Endodermal cell (in vitro differentiated cells): ENCODE measurements at places on chromosomes 6 and 20. TPM values are rescaled to one million over a fixed set of nuclear protein-coding genes. Genes with fewer than 3 reads are reported as not detected.

GRCh38 chr6:31727034-31727716 lies 1.9 kb downstream of the DDAH2 start:
- H3K36me3 ChIP-seq, result peaks cover 53% of the 10 kb centered on the region
- H3K27me3 ChIP-seq, result no peaks in the 10 kb centered on the region
- DNase-seq, result no peak
- no peaks in the 10 kb centered on the region for H3K4me1 ChIP-seq
- H3K27ac ChIP-seq, result no peak overlapping the region
- H3K4me3 ChIP-seq, result no peak overlapping the region

DNA sequence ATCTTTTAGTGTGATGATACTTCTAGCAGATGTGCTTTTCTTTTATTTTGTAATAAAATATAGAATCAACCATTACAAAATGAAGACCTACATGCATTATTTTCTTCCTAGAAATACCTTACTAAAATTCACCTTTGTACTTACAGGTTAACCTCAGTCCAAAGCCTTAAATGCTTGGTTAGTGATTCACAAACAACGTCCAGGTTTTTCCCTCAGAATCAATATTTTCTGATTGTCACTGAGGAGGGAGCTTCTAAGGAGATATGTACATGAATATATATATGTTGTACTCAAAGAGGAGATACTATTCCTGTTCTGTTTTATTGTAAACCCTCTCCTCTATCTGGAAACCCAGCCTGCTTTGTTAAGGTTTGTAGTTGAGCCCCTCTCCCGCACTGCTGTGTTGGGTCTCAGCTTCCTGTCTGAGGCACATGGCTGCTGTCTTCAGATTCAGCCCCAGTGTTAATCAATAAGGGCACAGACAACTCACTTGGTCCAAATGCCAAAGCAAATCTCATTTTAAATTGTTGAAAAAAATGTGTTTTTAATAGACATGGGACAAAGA lies 33.9 kb upstream of the HS3ST5 start:
- H3K27ac ChIP-seq, result no peak overlapping the region
- H3K4me1 ChIP-seq, result no peaks in the 10 kb centered on the region
- no peak overlapping the region for H3K4me3 ChIP-seq
- H3K27me3 ChIP-seq, result no peaks in the 10 kb centered on the region
- no peak for DNase-seq
- H3K36me3 ChIP-seq, result no peaks in the 10 kb centered on the region

The EYA4 gene
- 0.11 to 0.34 TPM in 2 of 3 replicates, not detected in the other for total RNA-seq

The GLP1R gene
- 0.15 and 0.25 TPM in 2 replicates for total RNA-seq

The BCAS1 gene
- not detected in 2 replicates for total RNA-seq

- H3K4me1 ChIP-seq, result no peaks in the 10 kb centered on the region
- H3K36me3 ChIP-seq, result no peaks in the 10 kb centered on the region
- H3K27me3 ChIP-seq, result no peaks in the 10 kb centered on the region
- no peak overlapping the region for H3K4me3 ChIP-seq
- H3K27ac ChIP-seq, result no peak overlapping the region
Measured at GRCh38 chr6:4272996-4273395, 137.6 kb upstream of the ECI2 start.

The TUBB2B gene
- 253 and 276 TPM in 2 replicates for total RNA-seq

The RNF114 gene
- total RNA-seq, result 52.5 to 59.7 TPM (median 58.3 TPM) in 3 replicates

DNA sequence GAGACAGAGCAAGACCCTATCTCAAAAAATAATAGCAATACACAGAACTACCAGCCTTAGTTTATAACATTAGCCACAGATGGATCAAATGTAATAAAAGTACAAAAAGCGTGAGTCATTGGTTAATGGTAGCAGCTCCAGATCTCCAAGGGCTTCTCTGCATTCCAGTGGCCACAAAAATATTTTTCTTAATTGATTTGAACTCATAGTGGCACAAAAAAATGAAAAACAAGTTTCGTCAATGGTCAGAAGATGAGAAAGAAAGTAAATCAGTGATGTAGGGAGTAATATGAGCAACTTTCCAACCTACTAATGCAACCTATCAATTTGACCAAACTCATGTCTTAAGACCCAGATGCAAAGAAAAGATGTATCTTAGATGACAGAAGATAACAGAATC lies 79.6 kb downstream of the CEP57L1 start:
- DNase-seq, result no peak
- no peak overlapping the region for H3K27ac ChIP-seq
- no peaks in the 10 kb centered on the region for H3K27me3 ChIP-seq
- no peaks in the 10 kb centered on the region for H3K36me3 ChIP-seq

- no peaks in the 10 kb centered on the region for H3K4me1 ChIP-seq
- no peak overlapping the region for H3K4me3 ChIP-seq
- DNase-seq, result no peak
- H3K27me3 ChIP-seq, result no peaks in the 10 kb centered on the region
- no peak overlapping the region for H3K27ac ChIP-seq
Measured at GRCh38 chr20:60424267-60424902, 466.2 kb downstream of the CDH26 start.

DNA sequence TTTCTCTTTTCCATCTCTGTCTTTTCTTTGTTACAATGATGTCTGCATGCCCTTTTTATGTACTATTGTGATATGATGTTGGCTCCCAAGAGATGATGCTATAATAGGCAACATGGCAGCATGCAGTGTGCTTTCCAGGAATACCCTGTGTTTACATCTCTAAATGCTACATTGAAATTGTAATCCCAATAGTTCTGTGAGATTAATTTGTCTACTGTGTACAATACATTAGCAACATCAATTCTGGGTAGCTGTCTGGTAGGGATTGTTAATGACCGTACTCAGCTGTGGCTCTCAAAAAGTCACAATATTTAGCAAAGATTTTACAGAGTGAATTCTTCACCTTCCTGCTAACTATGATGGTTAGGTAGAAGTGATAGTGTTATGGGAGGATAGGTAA lies 225.6 kb upstream of the MMS22L start:
- H3K27me3 ChIP-seq, result no peaks in the 10 kb centered on the region
- no peak overlapping the region for H3K27ac ChIP-seq
- no peak overlapping the region for H3K4me3 ChIP-seq

The MYCT1 gene
- 15.9 and 17.2 TPM in 2 replicates for total RNA-seq

- no peak overlapping the region for H3K4me3 ChIP-seq
- no peak for DNase-seq
- no peaks in the 10 kb centered on the region for H3K36me3 ChIP-seq
- H3K4me1 ChIP-seq, result no peaks in the 10 kb centered on the region
- H3K27me3 ChIP-seq, result no peaks in the 10 kb centered on the region
Measured at GRCh38 chr6:38586992-38587391, 52.7 kb downstream of the BTBD9 start.

The TMEM151B gene
- 0.51 and 0.54 TPM in 2 replicates for total RNA-seq

- H3K27me3 ChIP-seq, result no peaks in the 10 kb centered on the region
- no peak overlapping the region for H3K27ac ChIP-seq
- no peak overlapping the region for H3K4me3 ChIP-seq
- H3K4me1 ChIP-seq, result no peaks in the 10 kb centered on the region
- H3K36me3 ChIP-seq, result no peaks in the 10 kb centered on the region
Measured at GRCh38 chr6:38169977-38170526, 350.5 kb downstream of the ZFAND3 start.

- no peak overlapping the region for H3K4me3 ChIP-seq
- H3K4me1 ChIP-seq, result no peaks in the 10 kb centered on the region
- peak; percentile 27 for DNase-seq
- H3K27me3 ChIP-seq, result no peaks in the 10 kb centered on the region
Measured at GRCh38 chr6:158524311-158524710, 35.6 kb upstream of the TMEM181 start.

The PHF10 gene
- 76.9 and 82.5 TPM in 2 replicates for total RNA-seq

The APCDD1L gene
- 6.4 to 16.9 TPM (median 6.4 TPM) in 3 replicates for total RNA-seq

The PRRT1 gene
- total RNA-seq, result 1.1 to 3.0 TPM (median 2.7 TPM) in 3 replicates

DNA sequence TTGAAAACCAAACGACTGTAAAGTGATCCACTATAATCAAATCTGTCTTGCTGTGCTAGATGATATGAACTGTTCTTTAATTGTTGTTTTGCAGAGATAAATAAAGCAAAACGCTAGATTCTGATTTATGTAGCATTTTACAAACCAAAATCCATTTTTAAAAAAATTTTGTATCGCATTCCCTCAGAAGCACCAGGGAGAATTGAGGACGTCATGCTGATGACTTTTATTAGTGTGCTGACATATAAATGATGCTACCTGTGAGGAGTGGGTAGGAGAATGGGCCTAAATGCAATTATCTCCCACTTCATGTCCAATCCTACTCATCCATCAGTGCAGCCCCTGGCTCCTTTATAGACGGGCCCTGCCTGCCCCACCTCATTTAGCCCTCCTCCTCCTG lies 282.4 kb downstream of the PACRG start:
- no peak overlapping the region for H3K4me3 ChIP-seq
- DNase-seq, result no peak
- no peak overlapping the region for H3K27ac ChIP-seq
- peaks cover 10% of the 10 kb centered on the region for H3K4me1 ChIP-seq

The SNAP25 gene
- 0.34 to 0.66 TPM in 2 of 3 replicates, not detected in the other for total RNA-seq

The NTSR1 gene
- total RNA-seq, result 0.11 TPM in 1 of 2 replicates, not detected in the other

GRCh38 chr6:164337925-164338397 lies 923.4 kb downstream of the QKI start:
- no peak for DNase-seq
- H3K4me3 ChIP-seq, result no peak overlapping the region
- H3K36me3 ChIP-seq, result no peaks in the 10 kb centered on the region
- no peak overlapping the region for H3K27ac ChIP-seq

GRCh38 chr6:107323133-107323785 lies 136.1 kb downstream of the PDSS2 start:
- no peak overlapping the region for H3K27ac ChIP-seq
- H3K36me3 ChIP-seq, result no peaks in the 10 kb centered on the region
- no peaks in the 10 kb centered on the region for H3K27me3 ChIP-seq

DNA sequence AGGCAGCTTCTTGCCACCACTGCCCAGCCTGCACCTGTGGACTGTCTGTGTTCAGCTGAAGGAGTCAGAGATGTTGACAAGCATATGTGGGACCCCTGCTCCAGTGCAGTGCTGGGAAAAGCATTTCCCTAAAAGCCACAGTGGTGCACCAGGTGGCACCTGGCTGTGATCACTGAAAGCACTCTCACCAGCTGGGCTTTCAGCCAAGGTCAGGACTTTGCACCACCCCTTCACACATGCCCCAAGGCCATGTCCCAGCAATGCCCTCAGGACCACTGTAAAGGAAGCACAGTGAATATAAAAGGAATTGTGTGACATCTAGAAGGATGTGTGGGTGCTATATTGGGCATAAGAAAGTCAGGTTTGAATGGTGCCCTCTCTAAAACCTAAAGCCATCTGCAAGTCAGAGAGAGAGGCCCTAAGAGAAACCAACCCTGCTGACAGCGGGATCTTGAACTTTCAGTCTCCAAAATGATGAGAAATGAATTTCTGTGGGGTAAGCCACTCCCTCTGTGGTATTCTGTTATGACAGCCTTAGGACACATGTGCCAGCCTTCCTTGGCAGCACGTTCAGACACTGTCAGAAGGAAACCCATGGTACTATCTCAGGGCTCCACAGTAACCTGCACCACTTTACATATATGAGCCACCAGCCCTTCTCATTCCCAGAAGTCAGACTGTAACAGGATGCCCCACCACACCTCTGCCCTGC lies 30.7 kb downstream of the CBLN4 start:
- H3K4me3 ChIP-seq, result no peak overlapping the region
- H3K27me3 ChIP-seq, result no peaks in the 10 kb centered on the region
- H3K4me1 ChIP-seq, result no peaks in the 10 kb centered on the region
- no peak for DNase-seq
- no peak overlapping the region for H3K27ac ChIP-seq
- H3K36me3 ChIP-seq, result no peaks in the 10 kb centered on the region

- H3K4me1 ChIP-seq, result peaks cover 11% of the 10 kb centered on the region
- H3K27me3 ChIP-seq, result no peaks in the 10 kb centered on the region
- no peak overlapping the region for H3K27ac ChIP-seq
- no peak overlapping the region for H3K4me3 ChIP-seq
- peak; percentile 71 for DNase-seq
Measured at GRCh38 chr6:164097551-164098398, 683.3 kb downstream of the QKI start.

DNA sequence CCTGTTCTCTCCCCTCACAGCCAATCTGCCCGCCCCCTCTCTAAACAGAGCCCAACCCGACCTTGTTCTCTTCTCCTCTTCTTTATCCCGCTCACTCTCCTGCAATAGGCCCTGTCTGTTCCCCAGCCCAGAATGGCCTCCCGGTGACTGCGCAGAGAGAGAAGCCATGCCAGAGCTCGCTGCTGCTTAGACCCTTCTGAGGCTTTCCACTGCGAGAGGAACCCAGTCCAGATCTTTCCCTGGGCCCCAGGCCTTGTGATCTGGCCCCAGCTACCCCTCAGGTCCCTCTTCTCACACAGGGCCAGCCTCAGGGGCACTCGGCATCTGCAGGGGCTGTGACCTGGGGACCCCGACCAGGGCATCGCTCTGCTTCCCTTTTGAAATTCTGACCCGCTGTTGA lies 58.1 kb downstream of the TMEM242 start:
- no peaks in the 10 kb centered on the region for H3K4me1 ChIP-seq
- H3K27ac ChIP-seq, result no peak overlapping the region
- no peaks in the 10 kb centered on the region for H3K27me3 ChIP-seq
- no peak overlapping the region for H3K4me3 ChIP-seq

- H3K4me3 ChIP-seq, result no peak overlapping the region
- H3K4me1 ChIP-seq, result no peaks in the 10 kb centered on the region
- no peaks in the 10 kb centered on the region for H3K36me3 ChIP-seq
- H3K27me3 ChIP-seq, result no peaks in the 10 kb centered on the region
Measured at GRCh38 chr6:44966449-44967092, 361.6 kb upstream of the RUNX2 start.

The SASH1 gene
- total RNA-seq, result 12.4 and 14.5 TPM in 2 replicates

- no peaks in the 10 kb centered on the region for H3K36me3 ChIP-seq
- no peak overlapping the region for H3K27ac ChIP-seq
- peaks cover 12% of the 10 kb centered on the region for H3K27me3 ChIP-seq
- DNase-seq, result peak; percentile 74
- H3K4me1 ChIP-seq, result peaks cover 12% of the 10 kb centered on the region
- H3K4me3 ChIP-seq, result peak overlapping the region; percentile 4
Measured at GRCh38 chr20:658731-659291, 5.8 kb upstream of the SRXN1 start.

DNA sequence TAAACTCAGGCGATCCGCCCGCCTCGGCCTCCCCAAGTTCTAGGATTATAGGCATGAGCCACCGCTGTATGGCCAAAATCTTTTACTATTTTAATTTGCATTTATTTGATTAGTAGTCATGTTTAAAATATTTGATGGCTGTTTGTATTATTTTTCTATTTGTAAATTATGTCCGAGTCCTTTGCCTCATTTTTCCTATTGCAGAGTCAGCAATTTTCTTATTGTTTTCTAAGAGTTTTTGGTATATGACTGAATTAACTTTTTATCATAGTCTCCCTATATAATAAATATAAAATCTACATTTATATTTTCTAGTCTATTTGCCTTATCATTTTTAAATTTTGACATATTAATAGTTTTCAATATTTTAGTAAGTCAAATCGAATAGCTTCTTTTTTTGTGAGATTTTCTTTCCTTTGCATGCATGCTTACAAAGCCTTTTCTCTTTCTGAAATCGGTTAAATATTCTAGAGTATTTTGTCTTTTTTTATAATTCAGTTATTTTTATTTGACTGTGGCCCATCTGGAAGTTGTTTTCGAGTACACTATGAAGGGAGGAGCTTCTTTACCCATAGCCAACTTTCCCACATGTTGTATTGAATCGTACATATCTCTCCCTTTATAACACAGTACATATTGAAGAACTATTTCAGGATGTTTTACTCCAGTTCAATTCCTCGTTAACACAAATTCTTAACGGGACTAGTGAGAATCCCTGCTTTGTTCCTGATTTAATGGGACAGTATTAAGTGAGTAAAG lies 34.5 kb upstream of the RPS6KA2 start:
- peaks cover 19% of the 10 kb centered on the region for H3K27me3 ChIP-seq
- no peak overlapping the region for H3K27ac ChIP-seq
- H3K4me1 ChIP-seq, result peaks cover 6% of the 10 kb centered on the region
- DNase-seq, result no peak

The OXT gene
- total RNA-seq, result not detected in 2 replicates

The PPIL6 gene
- 2.2 and 2.3 TPM in 2 replicates for total RNA-seq
